ENCODE measurements at places on chromosomes 3 and 15.

DNA sequence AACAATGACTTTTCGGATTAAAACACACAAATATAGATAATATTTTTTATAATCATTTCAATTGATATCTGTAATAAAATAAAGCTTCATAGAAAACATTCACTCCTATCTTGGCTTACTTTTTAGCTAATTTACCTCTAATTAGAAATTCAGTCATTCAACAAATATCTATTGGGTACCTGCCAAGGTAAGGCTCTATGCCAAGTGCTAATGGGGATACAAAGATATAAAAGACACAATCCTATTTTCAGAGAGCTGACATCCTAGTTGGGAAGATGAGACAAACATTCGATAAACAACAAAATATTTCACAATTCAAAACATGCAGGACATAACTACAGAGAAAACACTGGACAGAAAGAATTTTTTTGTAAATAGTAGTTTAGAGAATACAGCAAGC lies 63.3 kb downstream of the ULK4 start:
- no peak for DNase-seq

DNA sequence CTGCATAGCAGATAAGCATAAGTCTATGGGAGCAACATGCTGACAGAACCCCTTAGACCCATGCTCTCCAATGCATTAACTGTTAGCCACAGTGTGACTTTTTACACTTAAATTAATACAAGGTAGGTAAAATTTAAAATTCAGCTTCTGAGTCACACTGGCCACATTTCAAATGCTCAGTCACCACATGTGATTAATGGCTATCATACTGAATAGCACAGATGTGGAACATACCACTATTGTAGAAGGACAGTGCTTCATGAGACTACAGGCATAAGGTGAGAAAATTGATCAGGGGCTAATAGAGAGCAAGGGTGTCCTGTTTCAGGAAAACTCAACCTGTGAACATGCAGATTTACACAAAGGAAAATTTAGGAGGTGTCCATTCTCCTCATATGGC lies 357.0 kb upstream of the SEMA6D start:
- no peak for DNase-seq

DNA sequence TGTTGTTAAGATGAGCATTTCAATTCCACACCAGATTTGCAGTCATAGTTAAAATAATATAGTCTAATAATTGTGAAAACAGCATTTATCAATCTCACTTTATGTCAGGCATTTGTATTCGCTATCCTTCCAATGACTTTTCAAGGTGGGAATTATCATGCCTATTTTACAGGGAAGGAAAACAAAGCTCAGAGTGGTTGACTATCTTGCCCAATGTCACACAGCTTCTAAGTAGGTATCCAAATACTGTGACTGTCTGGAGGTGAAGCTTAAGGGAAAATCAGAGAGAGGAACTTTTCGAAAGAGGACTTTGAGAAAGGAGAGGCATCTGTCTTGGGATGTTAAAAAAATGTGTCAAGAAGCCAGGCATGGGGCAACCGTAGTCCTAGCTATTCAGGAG lies 443.1 kb downstream of the FOXP1 start:
- DNase-seq, result no peak

DNA sequence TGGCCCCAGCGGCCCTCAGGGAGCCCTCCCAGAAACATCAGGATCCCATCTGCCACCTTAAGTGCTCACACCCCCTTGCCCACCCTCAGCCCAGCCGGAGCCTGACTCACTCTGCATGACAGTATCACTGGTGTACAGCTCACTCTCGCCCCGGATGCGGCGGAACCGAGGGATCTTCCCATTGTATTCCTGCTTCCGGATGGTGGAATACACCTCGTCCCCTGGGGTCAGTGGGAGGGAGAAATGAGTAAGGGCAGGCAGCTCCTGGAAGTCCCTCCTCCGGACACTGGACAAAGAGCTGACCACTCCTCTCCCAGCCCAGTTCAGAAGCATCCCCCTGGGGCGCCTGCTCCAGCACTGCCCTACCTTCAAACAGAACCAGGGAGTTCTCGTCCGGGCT lies 16.5 kb downstream of the SEMA7A start:
- no peak for DNase-seq

- no peak for DNase-seq
Observed at GRCh38 chr15:46502667-46503066, 867.8 kb downstream of the SQOR start.

GRCh38 chr3:126338790-126339288 lies 18.4 kb downstream of the KLF15 start:
- DNase-seq, result no peak

DNA sequence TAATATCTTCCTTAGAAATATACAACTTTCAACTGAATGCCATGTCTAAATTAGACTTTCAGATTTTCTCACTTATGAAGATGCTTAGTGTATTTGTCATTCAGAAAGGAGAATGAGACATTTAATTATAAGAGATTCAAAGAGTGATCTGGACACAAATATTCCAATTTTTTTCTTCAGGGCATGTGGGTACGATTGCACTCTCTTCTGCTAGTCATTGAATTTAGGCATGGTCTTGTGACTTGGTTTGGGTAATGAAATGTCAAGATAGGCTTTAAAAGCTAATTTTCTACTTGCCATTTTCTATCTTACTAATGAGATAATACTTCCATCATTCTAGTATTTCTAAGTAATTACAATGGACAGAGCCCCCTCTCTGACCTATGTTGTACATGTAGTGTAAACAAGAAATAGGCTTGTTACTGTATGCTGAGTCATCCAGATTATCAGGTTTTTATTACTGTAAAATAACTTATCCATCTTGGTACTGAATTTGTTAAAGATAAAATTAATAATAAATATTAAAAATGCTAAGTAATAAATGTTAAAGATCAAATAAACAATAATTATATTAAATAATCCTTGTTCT lies 770.8 kb upstream of the BCHE start:
- no peak for DNase-seq

GRCh38 chr15:95758451-95758850 lies 572.0 kb upstream of the NR2F2 start:
- DNase-seq, result no peak

DNA sequence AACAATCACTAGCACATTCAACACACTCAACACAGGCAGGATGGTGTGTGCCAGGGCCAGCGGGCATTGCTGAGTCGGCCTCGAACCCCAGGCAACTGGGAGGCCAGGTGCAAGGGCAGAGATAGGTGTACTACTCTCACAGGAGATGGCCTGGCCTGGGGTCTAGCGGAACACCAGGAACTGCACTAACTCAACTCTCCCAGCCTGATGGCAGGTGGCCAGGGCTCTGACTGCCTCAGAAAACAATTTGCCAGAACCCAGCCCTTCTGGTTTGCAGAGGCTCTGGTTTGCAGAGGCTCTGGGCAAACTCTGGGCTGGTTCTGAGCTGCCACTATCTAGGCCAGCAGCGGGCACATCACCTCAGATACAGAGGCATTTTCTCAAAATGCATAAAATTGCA lies 229.2 kb upstream of the CHRNA7 start:
- DNase-seq, result no peak

DNA sequence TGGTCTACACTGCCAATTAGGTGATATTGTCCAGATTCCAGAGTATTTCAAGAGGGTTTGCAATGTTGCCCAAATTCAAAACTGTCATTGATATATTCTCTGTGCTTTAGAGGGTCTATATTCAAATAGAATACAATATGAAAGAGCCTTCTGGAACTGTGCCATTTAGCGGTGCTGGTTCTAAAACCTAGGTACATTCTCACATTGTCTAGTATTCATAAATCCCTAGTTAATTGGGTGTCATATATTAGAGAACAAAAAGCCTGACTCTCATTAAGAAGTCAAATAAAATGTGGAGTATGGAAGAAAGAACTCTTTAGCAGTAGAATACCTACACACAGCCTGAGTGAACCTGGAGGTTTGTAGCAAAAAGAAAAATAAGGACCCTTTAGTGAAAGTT lies 447.9 kb downstream of the CNTN6 start:
- no peak for DNase-seq

DNA sequence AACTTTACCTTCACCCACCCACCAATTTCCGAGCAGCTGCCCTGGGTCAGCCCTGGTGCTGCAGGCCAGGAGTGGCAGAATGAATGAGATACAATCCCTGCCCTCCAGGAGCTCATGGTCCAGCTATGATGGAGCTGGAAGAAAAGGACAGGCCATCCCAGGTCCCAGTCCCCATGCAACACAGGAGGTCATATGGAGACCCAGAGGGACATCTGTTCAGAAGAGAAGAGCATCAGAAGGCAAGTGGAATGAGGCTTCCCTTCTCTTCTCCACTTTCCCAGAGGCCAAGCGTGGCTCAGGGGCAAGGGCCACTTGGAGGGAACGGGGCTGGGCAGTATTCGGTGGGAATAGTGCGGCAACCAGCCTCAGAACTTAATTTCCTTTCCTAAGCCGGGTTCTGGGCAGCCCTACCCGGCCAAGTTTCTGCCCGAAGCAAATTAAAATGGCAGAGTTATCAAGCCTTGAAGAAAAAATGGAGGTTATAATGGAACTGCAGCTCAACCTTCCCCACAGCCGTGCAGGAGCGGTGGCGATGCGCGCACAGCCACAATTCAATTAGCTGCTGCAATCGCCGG lies 35.9 kb downstream of the TLE3 start:
- DNase-seq, result no peak

GRCh38 chr3:63089007-63089750 lies 188.9 kb upstream of the SYNPR start:
- DNase-seq, result no peak

DNA sequence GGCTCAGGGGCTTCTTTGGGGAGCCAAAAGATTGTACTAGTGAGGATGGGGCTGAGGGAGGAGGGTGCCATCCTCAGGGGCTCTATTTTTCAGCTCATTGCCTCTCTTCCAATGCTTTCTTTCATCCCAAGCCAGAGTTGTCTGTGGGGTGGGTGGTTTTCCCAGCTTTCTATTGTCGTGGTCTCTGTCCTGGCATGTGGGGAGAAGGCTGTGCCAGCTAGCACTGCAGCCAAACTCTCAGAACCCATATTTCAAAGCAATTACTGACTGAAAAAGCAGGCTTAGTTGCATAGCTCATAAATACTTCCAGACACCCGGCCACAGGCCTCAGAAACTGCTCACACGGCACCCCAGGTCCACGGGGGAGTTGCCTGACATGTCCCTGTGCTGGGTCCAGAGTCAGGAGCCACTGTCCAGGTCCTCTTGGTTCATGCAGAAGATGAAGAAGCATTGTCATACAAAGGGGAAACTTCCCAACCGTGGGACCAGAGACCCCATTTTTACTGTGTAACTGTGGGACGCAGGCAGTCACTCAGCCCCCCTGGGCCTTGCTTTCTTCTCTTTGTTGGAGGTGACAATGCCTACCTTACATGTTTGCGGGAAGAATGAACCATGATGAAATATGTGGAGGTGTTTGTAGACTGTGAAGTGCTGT lies 27.6 kb downstream of the FGD5 start:
- no peak for DNase-seq

GRCh38 chr3:131233900-131234668 lies 147.5 kb upstream of the NUDT16 start:
- DNase-seq, result no peak

- DNase-seq, result no peak
Observed at GRCh38 chr15:82653483-82654168, 6.5 kb upstream of the CPEB1 start.

DNA sequence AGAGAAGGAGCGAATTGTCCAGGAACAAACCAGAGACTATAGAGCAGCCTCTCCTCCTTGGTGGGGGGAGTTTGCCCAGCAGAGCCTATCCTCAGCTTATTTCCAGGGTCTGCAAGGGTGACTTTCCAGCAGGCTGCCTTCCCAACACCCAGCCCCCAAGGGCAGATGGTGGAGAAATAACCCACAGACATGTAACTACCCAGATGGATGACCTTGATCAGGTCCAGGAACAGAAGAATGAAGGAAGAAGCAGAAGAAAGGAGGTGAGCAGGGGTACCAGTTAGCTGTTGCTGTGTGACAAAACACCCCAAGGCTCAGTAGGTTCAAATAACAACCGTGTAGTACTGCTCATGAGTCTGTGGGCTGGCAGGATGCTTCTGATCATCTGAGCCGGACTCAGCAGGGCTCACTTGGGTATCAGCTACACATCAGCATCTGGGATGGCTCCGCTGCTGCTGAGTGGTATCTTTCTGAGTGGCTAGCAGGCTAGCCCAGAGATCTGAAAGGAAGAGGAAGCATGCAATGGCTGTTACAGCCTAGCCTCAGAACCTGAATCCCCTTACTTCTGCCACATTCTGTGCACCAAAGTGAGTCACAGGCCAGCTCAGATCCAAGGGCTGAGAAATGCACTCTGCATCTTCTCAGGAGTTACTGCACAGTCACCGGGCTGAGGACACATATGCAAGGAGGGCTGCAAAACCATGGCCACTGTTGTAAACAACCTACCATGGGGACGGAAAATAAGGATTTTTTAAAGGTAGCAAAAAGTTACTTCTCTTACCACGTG lies 22.2 kb upstream of the TXNRD3 start:
- no peak for DNase-seq

DNA sequence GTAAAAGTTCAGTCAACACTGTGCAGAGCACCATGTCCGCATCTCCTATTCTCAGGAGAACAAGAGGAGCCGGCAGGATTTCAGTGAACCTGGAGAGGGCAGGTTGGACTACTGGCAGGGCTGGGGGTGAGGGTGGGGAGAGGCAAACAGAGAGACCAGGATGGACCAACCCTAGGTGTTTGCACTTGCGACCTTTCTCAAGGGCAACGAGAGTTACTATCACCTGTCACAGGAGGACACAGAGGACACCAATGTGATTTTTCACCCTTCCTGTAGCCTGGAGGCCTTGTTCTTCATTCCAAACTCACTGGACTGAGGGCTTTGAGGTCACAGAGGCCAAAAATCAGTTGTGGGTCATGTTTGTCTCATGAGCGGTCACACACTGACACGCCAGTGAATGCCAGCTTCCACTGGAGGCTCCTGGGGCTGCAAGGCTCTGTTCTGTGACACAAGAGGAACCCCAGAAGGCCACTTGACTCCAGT lies 89.5 kb downstream of the CPN2 start:
- DNase-seq, result no peak

GRCh38 chr15:74384881-74385643 lies 17.6 kb upstream of the CYP11A1 start:
- DNase-seq, result peak; percentile 69

DNA sequence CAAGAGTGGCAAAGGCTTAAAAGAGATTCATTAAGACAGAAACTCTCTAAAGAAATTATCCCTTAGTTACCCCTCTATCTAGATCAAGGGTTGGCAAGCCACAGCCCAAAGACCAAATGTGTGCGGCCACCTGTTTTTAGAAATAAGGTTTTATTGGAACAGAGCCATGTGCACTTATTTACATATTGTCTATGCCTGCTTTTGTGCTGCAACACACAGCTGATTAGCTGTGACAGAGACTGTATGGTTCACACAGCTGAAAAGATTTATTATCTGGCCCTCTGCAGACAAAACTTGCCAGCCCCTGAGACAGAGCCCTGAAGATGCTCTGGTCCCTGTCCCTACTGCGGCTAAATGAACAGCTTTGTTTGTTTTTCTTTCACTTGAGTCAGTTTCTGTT lies 88.1 kb downstream of the ADAMTS9 start:
- no peak for DNase-seq

- no peak for DNase-seq
Observed at GRCh38 chr15:88900309-88900981, 5.1 kb upstream of the HAPLN3 start.

GRCh38 chr3:159634483-159634882 lies 354.2 kb upstream of the IL12A start:
- no peak for DNase-seq

- DNase-seq, result no peak
Observed at GRCh38 chr3:139836698-139837464, 98.1 kb upstream of the CLSTN2 start.

- DNase-seq, result no peak
Observed at GRCh38 chr3:100069472-100069871, 44.8 kb downstream of the FILIP1L start.

- peak; percentile 78 for DNase-seq
Observed at GRCh38 chr3:157127831-157128767, 31.8 kb downstream of the CCNL1 start.

GRCh38 chr3:127771746-127772145 lies 50.6 kb downstream of the MGLL start:
- no peak for DNase-seq
